ENCODE measurements at places on chromosomes 5 and 9. TPM values are rescaled to one million over a fixed set of nuclear protein-coding genes. Genes with fewer than 3 reads are reported as not detected.

Gene CARTPT
- not detected for total RNA-seq

Gene DNLZ
- total RNA-seq = 17.4 TPM

Gene ACTBL2
- 11.6 TPM for total RNA-seq

DNA sequence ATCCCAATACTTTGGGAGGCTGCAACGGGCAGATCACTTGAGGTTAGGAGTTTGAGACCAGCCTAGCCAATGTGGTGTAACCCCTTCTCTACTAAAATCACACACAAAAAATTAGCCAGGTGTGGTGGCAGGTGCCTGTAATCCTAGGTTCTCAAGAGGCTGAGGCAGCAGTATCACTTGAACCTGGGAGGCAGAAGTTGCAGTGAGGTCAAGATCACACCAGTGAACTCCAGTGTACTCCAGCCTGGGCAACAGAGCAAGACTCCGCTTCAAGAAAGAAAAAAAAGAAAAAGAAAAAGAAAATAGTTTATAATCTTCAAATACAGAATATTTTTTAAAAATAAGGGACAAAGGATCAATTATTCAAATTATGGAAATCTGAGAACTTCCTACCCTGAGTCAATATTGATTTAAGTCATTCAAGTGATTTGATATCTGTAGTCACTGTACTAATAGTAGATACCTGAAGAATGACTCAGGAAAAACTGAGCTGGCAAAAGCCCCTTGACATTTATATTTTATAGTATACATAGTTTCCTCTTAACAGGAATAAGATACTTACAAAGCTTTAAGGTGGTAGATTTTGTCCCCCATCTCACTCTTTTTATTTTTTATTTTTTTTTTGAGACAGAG is 61.8 kb downstream of the PTBP3 start:
- DNase-seq = peak; percentile 16

Gene CDC20B
- total RNA-seq = 0.11 TPM

- no peak for DNase-seq
Observed at GRCh38 chr9:4228606-4229005, 71.3 kb downstream of the GLIS3 start.

Gene RAD17
- 25.7 TPM for total RNA-seq

DNA sequence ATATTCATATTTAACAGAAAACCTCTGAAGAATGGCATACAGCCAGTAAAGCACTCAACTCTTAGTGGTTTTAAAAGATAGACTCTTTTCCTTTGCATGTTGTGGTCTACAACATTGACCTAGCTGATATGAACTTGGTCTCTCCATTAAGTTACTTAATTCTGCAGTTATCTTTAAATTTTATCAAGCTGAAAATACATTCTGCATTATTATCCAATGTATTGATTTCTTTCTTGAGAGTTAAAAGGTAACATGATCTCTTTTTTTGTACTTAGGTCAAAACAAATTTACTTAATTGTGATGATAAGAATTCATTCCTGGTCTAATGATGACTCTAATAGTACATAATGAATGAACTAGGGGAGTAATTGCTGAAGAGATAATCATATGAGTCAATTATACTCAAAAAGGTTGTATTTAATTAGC is 132.9 kb downstream of the STARD4 start:
- DNase-seq = peak; percentile 30

Gene SPINK6
- total RNA-seq = not detected

Gene COX7C
- 459 TPM for total RNA-seq

Gene GGTA1
- 0.18 TPM for total RNA-seq

GRCh38 chr5:106374956-106375355 is 1295.8 kb downstream of the EFNA5 start:
- DNase-seq = no peak

DNA sequence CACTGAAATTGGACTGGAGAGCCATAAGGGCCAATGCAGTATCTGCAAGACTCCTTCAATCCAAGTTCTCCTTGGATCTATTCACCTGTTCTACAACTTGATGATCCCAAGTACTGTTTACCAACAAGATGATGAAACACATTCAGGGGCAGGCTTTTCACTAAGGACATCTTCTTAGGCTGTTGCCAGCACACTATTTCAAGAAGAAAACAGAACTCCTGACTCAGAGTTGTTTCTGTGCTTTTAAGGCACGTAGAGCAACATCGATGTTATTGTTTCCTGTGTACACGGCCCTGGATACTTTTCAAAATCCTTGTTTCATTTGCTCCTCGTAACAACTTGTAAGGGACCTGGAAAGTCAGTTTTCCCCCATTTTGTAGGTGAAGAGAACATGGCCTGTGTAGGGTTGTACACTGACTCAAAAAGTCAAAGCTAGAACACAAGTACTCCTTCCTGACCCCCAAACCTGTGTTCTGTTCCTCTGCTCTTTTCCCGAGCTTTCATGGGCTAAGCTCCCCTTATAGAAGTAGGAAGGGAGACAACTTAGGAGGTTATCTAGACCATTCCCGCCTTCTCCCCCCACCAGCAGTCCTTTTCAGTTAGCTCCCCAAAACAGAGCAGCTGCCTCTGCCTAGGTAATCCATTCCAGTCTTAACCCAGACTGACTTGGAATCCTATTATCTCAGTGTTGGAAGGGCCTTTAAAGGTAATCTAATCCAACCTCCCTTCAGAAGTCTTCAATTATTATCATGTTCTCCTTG is 5.2 kb upstream of the MGAT1 start:
- DNase-seq = no peak

Gene FBXO38
- 36.2 TPM for total RNA-seq

GRCh38 chr5:163913548-163913947 is 408.1 kb downstream of the MAT2B start:
- no peak for DNase-seq

- no peak for DNase-seq
Observed at GRCh38 chr5:170538696-170539586, 35.1 kb downstream of the KCNIP1 start.

DNA sequence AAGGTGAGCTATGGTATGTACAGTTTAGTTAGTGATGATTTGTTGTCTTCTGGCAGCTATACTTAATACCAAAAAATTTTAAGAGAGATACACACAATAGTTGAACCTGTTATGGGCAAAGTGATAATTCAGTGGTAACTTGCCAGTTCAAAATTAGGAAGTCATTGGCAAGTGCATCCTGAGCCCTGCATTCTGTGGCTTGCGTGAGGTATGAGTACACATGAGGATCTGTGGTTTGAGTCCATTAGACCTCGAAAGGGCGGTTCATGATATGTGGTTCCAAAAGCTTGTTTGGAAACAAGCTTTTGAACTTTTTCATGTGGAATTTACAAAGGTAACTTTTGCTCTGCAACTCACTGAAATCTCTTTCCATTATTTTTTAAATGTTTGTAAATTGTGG is 47.0 kb downstream of the GPR21 start:
- DNase-seq = no peak

Gene GMCL2
- total RNA-seq = not detected

GRCh38 chr9:34458959-34459340 is 345 bp downstream of the DNAI1 start:
- no peak for DNase-seq

Gene HBEGF
- total RNA-seq = 272 TPM

Gene TPPP
- total RNA-seq = 1.9 TPM

GRCh38 chr5:856531-857425 is 6.0 kb upstream of the ZDHHC11 start:
- peak; percentile 5 for DNase-seq

Gene CD14
- 0.34 TPM for total RNA-seq

GRCh38 chr5:129438322-129438721 is 21.8 kb upstream of the ADAMTS19 start:
- no peak for DNase-seq

DNA sequence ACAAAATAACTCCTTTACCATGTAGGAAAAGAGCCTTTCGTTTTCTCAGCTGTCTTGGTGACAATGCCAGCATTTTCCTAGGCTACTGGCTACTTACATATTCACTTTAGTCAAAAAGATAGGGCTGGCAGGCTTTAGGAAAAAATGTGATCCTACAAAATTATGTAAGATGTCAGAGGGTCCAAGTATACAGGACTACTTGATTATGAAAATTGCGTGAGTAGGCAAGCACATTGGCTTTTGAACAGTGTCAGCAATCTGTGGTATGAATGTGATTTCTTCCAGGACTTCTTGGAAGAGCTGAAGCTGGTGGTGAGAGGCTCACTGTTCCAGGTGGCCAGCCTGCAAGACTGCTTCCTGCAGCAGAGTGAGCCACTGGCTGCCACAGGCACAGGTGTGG is 22.8 kb downstream of the THBS4 start:
- no peak for DNase-seq

Gene CRHBP
- total RNA-seq = 4.7 TPM

GRCh38 chr5:118597543-118597942 is 390.8 kb downstream of the DTWD2 start:
- DNase-seq = no peak

Gene CDK9
- 71.7 TPM for total RNA-seq

DNA sequence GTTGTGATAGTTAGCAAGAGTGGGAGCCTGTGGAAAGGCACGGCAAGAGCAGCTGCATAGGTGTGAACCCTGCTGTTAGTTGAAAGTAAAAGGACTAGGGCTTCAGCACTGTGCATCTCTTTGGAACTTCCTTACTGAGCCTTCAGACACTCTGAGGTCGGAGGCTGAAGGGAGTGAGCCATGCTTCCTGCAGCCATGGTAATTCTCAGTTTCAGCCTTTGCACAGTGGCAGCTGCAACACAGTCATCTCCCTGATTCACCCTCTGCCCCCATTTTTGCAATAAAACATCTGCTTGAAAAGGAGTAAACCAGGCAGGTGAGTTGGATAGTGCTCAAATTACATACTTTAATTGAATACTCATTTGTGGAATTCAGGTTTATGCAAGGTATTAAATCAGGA is 6.5 kb upstream of the TLE4 start:
- DNase-seq = no peak

GRCh38 chr9:89095761-89096528 is 82.7 kb downstream of the SHC3 start:
- DNase-seq = no peak

- DNase-seq = no peak
Observed at GRCh38 chr5:171897231-171897630, 109.2 kb downstream of the FBXW11 start.

DNA sequence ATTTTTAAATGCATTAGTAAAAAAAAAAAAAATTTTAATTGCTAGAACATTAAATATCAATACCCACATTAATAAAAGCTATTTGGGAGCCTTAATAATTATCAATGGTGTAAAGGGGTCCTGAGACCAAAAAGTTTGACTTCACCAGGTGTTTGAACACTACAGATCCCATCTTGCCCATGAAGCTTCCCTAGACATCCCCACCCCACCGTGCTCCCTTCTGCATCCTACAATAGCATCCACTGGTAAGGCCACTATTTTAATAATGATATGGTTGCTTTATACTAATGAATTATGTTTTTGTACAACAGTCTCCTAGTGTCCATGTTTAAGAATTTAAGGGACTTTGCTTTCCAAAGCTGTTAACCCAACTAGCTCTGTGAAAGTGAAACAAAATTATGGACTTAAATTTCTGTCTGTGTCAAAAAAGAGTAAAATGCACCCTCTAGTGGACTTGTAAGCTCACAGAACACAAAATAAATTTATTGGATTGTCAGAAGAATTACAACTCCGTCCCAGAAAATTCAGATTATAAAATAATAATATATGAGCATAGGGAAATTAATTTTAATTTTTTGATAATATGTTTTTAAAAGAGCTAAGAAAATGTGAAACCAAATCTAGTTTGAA is 76.0 kb downstream of the ARL15 start:
- peak; percentile 23 for DNase-seq

Gene KIF27
- total RNA-seq = 3.0 TPM

Gene SPACA9
- total RNA-seq = 3.9 TPM

DNA sequence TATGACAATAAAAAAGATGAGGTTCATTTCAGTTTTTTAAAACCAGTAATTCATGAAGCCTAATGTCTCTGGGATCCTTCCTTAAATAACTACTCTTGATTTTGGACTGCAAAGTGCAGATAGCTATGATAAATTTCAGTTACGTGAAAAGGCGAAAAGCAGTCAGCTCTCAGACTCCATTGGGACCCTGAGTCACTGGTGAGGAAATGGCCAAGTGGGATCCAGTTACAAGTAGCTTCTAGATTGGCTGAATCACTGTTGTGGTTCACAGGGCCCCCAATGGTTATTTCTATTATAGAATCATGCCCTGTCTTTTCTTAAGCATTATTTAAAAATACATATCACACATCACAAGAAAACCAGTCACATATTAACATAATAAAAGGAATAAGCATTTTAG is 31.1 kb upstream of the PPP3R2 start:
- no peak for DNase-seq

DNA sequence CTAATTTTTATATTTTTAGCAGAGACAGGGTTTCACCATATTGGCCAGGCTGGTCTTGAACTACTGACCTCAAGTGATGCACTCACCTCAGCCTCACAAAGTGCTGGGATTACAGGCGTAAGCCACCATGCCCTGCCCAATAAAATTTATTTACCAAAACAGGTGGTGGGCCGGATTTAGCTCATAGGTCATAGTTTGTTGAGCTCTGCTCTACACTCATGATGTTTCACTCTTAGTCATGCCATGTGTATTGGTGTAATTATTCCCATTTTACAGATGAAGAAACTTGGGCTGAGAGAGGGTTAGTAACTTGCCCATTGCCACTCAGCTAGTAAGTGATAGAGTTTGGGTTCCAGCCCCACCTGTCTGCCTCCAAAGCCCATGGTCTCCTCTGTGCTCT is 93.1 kb upstream of the WWC1 start:
- DNase-seq = no peak

Gene GIN1
- total RNA-seq = 5.4 TPM

DNA sequence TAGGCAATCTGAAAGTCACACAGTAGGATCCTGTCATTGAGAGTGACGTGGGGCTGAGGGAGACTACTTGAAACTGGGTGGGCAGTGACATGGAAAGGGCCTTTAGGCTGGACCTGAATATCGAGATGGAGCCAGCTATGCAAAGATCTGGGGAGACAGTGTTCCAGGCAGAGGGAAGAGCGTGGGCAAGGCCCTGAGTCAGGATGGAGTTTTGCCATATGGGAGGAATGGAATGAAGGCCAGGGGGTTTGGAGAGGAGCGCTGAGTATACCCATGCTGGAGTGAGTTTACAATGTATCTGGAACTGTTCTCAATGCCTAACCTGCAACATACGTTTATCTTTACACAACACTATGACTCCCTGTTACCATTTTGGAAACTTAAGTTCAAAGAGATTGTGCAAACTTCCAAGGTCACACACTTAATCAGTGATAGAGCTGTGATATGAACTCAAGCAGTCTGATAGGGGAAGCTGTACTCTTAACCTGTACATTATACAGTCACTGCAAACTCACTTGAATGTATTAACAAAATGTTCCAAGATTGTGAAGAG is 33.5 kb downstream of the INSYN2B start:
- DNase-seq = peak; percentile 60
